ENCODE measurements at places on chromosomes 16 and 17. TPM values are rescaled to one million over a fixed set of nuclear protein-coding genes. Genes with fewer than 3 reads are reported as not detected.

DNA sequence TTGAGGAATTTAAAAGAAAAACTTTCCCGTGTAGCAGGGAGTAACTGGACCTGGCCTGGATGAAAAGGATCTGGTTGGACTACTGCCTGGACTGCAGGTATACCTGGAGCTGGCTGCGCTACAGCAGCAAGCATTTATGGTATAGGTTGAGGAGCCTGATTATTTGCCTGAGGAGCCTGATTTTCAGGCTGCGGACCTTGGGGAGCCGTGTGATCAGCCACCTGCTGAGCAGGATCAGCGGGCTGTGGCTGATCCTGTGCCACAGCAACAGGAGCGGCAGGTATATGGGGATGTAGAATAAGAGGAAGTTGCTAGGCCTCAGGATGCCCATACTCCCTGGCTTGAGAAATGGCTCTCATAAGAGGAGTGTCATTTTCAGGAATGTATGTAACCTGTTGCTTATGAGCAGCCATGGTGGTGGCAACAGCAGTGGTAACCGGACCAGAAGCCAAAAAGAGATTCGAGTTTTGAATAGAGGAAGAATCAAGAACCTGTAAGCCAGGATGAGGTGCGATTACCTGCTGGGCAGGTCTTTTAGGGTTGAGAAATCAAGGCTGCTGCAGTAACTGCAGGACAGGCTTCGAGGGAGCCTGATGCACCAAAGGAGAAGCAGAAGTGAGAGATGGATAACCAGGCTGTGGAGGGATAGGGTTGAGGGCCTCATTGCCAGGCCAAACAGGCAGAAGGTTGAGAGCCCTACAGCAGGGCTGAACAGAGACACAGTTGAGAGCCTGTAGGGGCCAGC, 60.9 kb upstream of the ARL4D start:
- no peak for DNase-seq

DNA sequence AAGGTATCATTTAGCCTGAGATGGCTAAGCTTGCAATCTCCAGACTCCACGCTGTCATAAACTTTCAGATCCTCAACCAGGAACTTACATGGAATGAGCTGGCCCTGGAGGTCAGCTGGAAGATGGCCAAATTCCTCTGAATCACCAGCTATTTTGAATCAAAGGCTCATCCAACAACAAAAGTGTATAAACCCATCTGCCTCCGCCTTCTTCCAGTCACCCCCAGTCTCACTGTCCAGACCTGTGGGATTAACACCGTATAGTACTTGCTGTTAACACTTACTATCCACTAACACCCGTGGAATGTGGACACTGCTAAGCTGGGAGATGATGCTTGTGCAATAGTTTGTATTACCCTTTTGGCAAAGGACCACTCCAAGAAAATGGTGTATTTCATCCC, 1.9 kb upstream of the LCMT1 start:
- peak; percentile 97 for DNase-seq

GRCh38 chr17:67322042-67322787, 44.2 kb downstream of the PSMD12 start:
- no peak for DNase-seq

GRCh38 chr17:841313-841712, 59.2 kb downstream of the MRM3 start:
- DNase-seq = no peak

GRCh38 chr17:70375813-70376770, 206.8 kb downstream of the KCNJ2 start:
- no peak for DNase-seq

DNA sequence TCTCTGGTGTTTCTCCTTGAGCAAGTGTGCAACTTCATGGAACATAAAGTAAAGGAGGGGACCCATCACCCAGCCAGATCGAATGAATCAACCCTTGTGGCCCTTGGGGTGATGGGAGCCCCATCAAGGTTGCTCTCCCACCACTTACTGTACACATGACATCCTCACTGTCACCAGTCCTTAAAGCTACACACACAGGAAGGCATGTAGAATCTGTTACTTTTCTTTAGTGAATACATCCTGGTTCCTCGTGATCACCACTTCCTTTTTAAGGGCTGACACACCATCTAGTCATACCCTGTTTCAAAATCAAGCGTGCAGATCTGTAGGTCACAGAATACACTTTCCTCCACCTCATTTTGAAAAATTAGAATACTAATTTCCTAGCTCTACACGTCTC, 22.6 kb upstream of the MPHOSPH6 start:
- DNase-seq = peak; percentile 64

DNA sequence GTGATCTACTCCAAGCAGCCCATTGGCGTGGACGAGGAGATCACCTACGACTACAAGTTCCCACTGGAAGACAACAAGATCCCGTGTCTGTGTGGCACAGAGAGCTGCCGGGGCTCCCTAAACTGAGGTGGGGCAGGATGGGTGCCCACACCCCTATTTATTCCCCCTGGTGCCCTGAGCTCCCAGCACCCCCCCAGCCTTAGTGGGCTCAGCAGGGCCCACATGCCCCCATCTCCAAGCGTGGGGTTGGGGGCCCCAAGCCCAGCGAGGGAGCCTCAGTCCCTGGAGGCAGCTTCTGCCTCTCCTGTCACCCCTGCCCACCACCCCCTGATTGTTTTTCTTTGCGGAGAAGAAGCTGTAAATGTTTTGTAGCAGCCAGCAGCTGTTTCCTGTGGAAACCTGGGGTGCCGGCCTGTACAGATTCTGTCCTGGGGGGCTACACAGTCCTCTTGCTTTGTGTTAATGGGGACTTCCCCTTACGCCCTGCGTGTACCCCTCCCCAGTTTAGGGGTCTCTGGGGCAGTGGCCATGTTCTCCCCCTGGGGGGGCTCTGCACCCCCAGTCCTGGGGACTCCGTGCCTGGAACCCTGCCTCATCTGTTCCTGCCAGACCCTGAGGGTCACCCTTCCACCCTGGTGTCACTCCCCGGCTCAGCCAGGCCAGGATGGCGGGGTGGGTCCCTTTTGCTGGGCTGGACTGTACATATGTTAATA, 953 bp upstream of the HSD3B7 start:
- DNase-seq = no peak

GRCh38 chr16:56789360-56789759, 59.4 kb downstream of the NUP93 start:
- DNase-seq = peak; percentile 59

DNA sequence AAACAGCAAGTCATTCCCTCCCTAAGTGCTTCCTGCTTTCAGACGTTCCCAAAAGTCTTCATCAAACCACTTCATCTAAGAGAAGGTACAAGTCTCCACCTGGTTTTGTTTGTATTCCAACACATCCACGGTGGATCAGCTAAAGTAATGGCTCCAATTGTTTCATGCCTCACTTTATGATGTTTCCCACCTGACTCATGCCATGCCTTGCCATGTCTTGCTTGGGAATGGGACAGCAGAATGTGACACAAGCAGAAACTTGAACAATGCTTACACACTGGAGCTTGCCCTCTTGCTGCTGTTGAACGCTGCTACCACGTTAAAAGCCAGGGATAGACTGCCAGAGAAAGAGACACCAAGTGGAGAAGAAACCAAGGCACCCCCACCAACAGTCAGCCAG, 43.8 kb downstream of the MYH10 start:
- no peak for DNase-seq

- no peak for DNase-seq
These were observed 41.6 kb downstream of the SNX11 start for GRCh38 chr17:48148854-48149786.

PRSS33 gene
- not detected for total RNA-seq

GRCh38 chr17:38674749-38675615, at the start of gene EPOP:
Gene EPOP (minus strand): TSS chr17:38674957. CDS start chr17:38674495, 462 bp downstream.
- peak; percentile 72 for DNase-seq

ACSM2A gene
- total RNA-seq = not detected

DNA sequence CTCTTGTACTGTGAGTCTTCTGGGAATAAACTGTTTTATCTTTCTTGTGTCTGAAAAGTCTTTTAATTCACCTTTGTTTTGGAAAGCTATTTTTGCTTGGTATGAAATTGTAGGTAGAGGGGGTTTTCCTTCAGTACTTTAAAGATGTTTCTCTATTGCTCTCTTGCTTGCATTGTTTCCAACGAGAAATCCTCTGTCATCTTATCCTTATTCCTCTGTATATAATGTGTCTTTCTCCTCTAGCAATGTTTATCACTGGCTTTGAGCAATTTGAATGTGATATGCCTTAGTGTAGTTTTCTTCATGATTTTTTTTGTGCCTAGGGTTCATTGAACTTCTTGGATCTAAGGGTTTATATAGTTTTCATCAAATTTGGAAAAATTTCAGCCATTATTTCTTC, 96.3 kb downstream of the CDK5R1 start:
- no peak for DNase-seq

- no peak for DNase-seq
These were observed 165.3 kb downstream of the PARN start for GRCh38 chr16:14464796-14465195.

- no peak for DNase-seq
These were observed 54.2 kb downstream of the VPS53 start for GRCh38 chr17:660453-660852.

IKZF3 gene
- total RNA-seq = not detected

- peak; percentile 83 for DNase-seq
These were observed 28.4 kb downstream of the CDH13 start for GRCh38 chr16:82655072-82655714.

DNA sequence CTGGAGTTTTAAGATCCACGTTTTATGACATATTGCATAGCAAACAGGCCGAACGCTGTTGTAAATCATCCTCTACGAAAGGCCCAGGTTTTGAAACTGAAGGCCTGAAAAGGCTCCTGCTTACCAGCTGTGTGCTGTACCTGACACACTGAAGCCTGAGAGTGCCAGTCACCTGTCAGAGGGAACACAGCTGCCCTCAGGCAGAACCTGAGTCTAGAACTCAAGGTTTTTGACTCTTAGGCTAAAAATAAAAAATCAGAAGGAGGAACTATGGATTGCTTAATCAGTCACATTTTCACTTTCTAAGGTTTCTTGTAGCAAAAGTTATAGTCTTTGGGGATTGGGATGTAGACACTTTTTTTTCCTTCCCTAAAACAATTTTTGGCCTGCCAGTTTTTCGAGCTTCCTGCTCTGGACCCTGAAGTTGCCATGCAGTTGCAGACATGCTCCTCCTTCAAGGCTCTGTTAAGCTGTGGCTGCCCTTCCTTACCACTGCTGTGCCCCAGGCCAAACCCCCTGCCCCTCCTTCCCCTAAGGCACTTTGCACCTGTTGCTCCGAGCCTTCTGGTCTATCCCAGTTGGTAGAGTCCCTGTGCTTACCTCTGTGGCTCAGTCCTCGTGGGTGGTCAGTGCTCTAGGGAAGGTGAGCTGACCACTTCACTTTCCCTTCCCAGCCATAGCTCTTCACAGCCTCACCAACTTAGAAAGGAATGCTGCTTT, 56.6 kb downstream of the TENT4B start:
- no peak for DNase-seq

RNF167 gene
- 17.2 TPM for total RNA-seq

KCNJ16 gene
- total RNA-seq = not detected

DNA sequence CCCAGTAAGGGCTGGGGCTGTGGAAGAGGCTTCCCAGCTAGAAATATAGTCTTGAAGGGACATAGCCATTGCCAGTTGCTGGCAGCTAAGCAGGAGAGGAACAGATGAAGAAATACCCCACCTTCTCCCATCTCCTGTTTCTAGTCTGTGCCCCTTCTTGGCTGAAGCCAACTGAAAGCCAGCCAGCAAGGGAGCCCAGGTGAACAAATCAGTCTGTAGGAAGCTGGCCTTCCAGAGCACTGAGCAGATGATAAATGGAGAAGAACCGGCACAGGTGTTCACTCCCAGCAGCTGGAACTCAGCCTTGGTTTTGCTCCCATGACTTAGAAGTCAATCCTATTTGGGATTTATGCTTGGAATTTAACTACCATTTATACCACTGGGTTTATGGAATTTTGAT, 69.2 kb upstream of the DHX40 start:
- no peak for DNase-seq

DNA sequence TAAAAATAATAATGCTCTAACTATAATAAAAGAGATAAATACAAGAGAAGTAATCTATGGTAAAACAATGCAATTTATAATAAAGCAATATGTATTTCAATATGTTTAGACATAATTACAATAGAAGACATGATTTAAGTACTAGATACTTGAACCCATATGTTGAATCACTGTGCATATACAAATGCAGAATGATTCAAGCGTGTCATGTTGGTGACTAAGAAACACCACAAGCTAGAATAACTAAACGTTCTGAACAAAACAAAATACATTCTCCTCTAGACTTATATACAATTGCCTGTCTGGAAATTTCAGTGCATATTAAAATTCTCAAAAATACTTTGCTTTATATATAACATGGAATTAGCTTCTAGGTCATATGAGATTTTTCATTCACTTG, 11.2 kb downstream of the TADA2A start:
- no peak for DNase-seq

- DNase-seq = no peak
These were observed 15.2 kb upstream of the HERPUD1 start for GRCh38 chr16:56916571-56917403.

- no peak for DNase-seq
These were observed 13.6 kb upstream of the PYY start for GRCh38 chr17:43967251-43967875.

DNA sequence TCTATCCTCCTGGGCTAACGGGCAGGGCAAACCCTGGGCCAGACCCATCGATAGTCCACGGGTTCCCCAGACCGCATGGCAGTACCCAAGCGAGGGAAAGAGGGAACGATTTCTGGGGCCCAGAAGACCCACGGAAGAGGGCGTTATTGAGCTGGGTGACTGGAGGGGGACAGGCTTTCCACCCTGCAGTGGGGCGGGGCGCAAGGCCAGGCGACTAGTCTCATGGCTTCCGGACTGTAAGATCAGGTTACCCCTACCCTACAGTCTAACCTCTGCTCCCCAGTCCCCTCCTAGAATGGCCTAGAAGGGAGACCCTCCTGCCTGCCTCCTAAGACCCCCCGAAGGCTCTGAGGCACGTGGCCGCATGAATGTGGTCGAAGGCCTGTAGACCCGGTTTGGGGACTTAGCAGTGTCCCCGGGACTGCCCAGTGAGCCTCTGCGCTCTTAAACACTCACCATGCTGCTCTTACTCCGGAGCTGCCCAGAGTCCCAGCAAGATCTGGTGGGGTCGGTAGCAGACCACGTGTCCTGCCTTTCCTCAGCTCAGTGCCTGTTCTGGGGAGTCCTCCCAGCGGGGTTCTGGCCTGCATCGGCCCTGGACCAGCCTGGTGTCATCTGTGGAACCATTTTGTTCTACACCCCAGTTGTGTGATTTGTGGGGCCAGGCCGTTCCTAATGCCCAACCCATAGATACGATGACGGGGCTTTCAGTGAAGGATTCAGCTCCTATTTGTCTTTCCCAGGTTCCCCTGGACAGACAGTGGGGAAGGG, 13.2 kb upstream of the AURKB start:
- peak; percentile 3 for DNase-seq

SLC38A8 gene
- total RNA-seq = not detected

CBX2 gene
- total RNA-seq = 0.63 TPM

TERB1 gene
- 0.08 TPM for total RNA-seq

FZD2 gene
- 16.4 TPM for total RNA-seq

All from fibroblast of the aortic adventitia (primary cell).